ENCODE measurements at places on chromosomes 7 and 10.

DNA sequence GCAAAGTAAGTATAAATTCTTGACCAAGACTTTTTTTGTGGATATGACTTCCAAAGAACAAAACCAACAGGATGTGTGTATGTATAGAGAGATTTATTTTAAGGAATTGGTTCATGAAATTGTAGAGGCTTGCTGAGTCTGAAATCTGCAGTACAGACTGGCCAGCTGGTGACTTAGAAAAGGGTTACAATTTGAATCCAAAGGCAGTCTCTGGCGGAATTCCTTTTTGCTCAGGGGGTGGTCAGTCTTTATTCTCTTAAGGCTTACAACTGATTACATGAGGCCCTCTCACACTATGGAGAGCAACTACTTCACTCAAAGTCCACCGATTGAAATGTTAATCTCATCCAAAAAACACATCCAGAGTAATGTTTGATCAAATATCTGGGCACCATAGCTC, 100.1 kb upstream of the IMMP2L start:
- no peak for DNase-seq

GRCh38 chr10:67308912-67309311, 383.1 kb downstream of the LRRTM3 start:
- DNase-seq, result no peak

DNA sequence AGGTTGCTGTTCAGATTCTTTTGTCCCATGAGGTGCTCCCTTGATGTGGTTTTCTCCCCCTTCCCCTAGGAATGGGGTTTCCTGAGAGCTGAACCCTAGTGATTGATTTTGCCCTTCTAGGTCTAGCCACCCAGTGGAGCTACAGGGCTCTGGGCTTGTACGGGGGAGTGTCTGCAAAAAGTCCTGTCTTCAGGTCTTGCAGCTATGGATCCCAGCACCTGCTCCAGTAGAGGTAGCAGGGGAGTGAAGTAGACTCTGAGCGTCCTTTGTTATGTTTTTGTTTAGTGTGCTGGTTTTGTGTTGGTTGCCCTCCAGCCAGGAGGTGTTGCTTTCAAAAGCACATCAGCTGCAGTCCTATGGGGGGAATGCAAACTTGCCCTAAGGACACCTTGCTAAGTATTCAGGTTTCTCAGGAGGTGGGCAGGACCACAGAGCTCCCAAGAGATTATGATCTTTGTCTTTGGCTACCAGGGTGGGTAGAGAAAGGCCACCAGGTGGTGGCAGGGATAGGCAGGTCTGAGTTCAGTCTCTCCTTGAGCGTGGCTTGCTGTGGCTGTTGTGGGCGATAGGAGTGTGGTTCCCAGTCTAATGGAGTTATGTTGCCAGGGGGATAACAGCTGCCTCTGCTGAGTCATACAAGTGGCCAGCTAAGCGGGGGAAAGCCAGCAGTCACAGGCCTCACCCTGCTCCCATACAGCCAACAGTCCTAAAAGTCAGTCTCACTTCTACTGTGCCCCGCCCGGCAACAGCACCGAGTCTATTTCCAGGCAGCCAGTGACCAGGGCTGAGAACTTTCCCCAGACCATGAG, 92.4 kb upstream of the JCAD start:
- no peak for DNase-seq

- no peak for DNase-seq
Observed at GRCh38 chr7:139177696-139178095, 53.3 kb upstream of the UBN2 start.

DNA sequence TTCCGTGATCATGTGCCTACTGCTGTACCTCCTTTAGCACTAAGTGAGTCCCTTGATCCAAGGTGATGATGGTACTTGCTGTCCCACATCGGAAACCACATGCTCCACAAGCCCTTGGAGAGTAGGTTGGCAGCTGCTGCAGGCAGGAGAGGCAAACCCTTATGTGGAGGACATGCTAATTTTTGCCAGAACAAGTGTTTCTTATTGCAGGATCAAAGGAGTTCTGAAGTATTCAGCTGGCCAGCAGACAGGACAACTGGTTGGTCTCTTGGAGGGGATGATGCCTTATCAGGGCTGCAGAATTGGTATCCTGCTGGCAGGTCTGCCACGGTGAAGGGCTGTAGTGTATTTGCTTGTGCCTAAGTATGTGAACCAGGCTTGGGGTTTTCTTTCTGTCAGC, 36.8 kb downstream of the NACAD start:
- DNase-seq, result no peak

DNA sequence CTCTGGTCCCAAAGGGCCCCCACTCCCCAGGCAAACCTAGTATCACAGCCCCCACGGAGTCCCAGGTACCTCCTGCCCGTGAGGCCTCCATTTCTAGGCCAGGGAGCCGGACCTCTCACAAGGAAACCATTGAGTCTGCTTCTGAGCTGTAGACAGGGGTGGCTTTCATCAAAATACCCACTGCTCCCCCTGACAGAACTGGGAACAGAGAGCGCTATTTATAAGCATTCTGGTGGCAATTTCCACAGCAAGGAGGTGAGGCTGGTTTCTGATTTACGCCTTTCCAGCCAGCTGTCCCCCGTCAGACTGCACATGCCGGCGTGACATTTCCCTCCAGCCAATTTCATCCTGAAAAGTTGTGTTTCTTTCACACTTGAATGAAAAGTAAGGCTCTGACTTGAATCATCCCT, 407.5 kb upstream of the PRKCQ start:
- DNase-seq, result no peak

DNA sequence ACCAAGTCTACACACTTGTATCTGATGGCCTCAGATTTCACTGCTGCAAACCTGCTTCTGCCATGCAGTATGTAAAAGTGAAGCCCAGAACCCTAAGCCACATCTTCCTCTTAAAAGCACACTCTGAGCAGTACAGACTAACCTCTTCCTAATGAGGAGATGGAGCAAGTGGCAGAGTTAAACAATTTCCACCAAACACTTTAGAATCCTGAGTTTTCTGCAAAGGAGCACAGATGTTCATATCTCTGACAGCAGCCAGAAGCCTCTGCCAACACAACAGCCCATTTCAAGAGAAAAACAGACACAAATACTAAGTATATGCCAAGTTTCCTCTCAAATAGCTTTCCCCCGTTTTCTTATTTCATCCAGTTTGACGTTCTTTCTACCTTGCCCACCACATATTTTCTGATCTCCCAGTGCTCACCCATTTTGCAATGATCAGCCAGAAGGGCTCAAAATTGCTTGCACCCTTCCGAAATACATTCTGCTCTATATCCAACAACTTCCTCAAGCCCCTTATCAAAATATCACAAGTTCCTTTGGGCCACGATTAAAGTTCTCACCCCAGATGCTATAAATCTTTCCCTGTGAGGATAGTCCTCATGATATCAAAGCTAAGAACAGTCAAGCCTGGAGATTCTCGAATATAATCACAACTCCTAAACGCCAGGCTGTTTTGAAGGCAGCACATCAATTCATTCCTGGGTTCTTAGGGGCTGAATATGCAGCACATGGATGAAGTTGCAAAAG, 27.5 kb downstream of the ELMO1 start:
- no peak for DNase-seq

DNA sequence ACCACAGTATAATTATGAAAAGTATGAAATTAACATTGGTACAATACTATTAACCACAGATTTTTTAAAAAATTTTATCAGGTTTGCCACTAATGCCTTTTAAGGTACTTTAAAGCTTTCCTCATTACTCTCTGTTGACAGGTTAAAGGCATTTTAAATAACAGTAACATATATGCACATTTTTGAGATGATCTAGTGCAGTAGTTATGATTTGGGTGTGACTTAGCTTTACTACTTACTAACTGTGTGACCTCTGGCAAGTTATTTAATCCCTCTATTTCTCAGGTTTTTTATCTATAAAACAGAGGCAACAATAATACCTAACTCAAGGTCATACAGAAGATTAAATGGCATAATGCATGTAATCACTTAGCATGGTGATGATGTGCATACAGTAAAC, 94.8 kb downstream of the NT5C2 start:
- DNase-seq, result no peak

DNA sequence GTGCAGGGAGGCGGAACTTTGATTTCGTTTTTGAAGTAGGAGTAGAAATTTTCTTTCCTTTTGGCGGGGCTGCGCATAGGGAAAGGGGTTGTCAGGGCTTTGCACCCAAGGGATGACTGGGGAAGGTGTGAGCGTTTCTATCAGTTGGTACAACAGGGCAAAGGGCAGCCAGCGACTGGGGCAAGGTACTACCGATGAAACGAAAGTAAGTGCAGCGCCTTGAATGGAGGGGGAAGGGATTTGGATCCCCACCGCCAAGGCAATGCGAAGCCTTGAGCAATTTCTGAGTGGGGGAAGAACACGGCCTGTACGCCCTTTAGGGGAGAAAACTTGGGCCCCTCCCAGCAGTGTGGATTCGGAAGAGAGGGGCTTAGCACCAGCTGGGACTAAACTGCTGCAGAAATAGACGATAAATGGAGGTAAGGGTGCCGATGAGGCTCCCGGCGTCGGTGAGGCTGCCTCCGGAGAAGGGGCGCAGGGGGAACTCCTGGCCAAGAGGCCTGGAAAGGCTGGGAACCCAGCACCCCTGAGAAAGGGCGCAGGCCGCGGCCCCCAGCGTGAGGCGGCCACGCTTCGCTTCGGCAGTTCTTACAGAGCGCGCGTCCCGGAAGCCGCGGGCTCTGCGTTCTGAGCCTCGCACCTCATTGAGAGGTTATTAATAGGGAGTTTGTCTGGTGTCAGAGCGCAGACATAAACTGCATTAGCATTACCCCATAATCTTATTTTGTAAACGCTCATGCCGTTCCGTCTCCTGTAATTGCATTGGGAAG, 10.0 kb upstream of the TLX1 start:
- no peak for DNase-seq

DNA sequence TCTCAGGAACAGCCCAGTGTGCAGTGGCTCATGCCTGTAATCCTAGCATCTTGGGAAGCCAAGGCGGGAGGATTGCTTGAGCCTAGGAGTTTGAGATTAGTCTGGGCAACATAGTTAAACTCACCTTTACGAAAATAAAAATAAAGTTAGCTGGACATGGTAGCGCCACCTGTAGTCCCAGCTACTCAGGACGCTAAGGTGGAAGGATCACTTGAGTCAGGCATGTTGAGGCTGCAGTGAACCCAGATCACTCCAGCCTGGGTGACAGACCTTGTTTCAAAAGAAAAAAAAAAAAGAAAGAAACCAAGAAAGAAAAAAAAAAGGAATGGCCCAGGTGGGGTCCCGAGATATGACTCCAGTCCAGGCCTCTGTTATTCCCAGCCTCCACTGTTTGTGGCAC, 96.6 kb downstream of the SLC25A13 start:
- no peak for DNase-seq

DNA sequence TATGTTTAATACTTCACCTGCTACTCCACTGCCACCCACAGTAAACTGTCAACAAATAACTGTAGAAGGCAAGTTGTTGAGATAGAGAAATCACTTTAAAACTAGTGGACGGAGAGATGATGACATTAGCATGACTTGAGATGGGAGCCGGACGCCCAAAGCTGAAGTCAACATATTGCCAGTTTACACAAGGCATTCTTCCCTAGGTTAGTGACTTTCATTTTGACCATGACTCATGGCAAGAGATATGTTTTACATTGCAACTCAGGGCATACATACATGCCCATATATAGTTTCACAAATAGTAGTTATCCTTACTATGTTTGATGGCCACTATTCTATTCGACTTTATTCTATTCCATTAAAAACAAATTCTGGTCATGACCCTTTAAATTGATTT, 296.6 kb downstream of the PLXNA4 start:
- no peak for DNase-seq

- no peak for DNase-seq
Observed at GRCh38 chr7:129560831-129561230, 50.7 kb upstream of the NRF1 start.

GRCh38 chr7:41475801-41476459, 227.0 kb downstream of the INHBA start:
- no peak for DNase-seq

DNA sequence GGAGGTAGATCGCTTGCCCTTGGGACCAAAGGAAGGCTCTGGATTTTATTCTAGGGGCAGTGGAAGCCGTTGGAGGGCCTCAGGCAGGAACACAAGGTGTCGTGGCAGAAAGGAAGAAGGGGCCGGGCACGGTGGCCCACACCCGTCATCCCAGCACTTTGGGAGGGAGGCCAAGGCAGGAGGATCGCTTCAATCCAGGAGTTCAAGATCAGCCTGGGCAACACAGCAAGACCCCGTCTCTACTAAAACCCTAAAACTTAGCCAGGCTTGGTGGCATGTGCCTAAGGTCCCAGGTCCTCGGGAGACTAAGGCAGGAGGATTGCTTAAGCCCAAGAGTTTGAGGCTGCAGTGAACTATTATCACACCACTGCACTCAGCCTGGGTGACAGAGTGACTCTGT, 5.2 kb upstream of the PDGFA start:
- no peak for DNase-seq

Data from glutamatergic neuron (in vitro differentiated cells).